ENCODE measurements at places on chromosomes 2 and 18.

- peak; percentile 12 for DNase-seq
Measured at GRCh38 chr2:174682578-174683391, 81.5 kb downstream of the CHRNA1 start.

- no peak for DNase-seq
Measured at GRCh38 chr2:144288438-144288837, 231.5 kb downstream of the ZEB2 start.

- no peak for DNase-seq
Measured at GRCh38 chr2:130339885-130340745, 2.6 kb upstream of the IMP4 start.

GRCh38 chr2:213001297-213001910 is 150.0 kb downstream of the IKZF2 start:
- DNase-seq, result no peak

DNA sequence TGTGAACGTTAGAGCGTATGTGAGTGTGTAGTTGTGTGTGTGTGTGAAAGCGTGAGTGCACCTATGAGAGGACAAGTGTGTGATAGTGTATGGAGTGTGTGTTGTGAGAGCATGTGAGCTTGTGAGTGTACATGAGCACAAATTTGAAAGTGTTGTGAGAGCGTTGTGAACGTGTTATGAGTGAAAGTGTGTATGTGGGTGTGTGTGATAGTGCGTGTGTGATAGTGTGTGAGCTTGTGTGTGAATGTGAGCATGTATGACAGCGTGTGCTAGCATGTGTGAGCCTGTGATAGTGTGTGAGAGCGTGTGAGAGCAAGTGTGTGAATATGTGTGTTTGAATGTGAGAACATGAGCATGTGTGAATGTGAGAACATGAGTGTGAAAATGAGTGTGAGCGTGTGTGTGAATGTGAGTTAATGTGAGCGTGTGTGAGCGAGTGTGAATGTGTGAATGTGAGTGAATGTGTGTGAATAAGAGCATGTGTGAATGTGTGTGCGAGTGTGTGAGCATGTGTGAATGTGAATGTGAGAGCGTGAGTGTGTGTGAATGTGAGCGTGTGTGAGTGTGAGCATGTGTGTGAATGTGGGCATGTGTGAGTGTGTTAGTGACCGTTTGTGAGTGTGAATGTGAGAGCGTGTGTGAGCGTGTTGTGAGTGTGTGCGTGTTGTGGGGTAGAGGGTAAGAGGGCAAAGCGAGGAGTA is 25.0 kb downstream of the RALB start:
- DNase-seq, result no peak

- no peak for DNase-seq
Measured at GRCh38 chr2:136236019-136236418, 118.1 kb upstream of the CXCR4 start.

DNA sequence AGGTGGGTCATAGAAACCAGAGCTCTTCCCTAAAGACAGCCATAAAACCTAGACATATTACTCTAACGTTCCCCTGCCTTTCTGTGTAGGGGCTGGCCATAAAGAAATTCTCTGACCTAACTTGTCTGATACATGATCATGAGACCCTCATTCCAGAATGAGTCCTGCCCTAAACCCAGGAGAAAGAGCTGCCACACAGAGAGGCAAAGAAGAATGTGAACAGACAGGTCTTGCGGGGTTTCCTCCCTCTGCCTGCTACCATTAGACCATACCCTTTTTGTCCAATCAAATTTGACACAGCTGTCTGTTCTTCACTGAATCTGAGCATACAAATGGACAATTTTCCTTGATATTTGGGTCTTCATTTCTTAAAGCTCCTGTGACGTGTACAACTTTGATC is 198.8 kb upstream of the LHCGR start:
- DNase-seq, result no peak

DNA sequence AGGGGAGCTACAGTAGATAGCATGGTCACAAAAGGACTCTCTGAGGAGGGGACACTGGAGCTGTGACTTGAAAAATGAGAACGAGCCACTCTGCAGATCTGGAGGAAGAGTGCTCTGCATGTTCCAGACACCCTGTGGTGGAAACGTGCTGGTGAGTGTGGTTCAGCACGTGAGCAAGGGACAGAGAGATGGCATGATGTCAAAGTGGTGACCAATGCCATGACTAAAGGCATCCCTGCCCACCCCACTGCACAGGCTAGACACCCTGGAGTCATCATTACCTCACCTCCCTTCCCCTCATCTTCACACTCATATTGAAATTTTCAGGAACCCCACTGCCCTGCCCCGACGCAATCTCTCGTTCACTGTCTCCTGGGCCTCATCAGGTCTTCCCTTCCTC is 56.5 kb downstream of the SLC4A5 start:
- DNase-seq, result no peak

DNA sequence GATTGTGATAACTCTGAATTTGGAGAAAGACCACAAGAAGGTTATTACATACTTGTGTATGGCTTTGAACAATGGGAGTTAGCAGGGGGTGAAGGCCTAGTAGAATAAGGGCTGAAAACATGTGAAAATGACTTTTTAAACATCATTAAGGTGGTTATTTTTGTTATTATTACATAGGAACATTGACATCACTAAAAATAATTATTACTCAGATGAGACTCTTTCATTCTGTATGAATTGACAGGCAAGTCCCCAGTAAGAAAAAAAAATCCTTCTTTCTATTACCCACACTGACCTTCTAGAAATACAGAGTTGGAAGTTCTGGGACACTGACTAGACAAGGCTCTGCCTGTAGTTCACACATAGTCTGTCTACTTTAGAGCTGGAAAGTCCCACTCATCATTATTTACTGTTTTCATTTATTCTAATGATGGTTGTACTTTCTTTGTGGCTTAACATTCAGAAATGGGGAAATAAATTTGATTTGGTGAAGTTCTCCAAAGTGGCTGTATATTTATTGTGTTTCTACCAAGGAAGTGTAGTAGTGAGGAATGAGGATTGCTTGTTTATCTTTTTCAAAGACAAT is 219.6 kb upstream of the EPAS1 start:
- no peak for DNase-seq

DNA sequence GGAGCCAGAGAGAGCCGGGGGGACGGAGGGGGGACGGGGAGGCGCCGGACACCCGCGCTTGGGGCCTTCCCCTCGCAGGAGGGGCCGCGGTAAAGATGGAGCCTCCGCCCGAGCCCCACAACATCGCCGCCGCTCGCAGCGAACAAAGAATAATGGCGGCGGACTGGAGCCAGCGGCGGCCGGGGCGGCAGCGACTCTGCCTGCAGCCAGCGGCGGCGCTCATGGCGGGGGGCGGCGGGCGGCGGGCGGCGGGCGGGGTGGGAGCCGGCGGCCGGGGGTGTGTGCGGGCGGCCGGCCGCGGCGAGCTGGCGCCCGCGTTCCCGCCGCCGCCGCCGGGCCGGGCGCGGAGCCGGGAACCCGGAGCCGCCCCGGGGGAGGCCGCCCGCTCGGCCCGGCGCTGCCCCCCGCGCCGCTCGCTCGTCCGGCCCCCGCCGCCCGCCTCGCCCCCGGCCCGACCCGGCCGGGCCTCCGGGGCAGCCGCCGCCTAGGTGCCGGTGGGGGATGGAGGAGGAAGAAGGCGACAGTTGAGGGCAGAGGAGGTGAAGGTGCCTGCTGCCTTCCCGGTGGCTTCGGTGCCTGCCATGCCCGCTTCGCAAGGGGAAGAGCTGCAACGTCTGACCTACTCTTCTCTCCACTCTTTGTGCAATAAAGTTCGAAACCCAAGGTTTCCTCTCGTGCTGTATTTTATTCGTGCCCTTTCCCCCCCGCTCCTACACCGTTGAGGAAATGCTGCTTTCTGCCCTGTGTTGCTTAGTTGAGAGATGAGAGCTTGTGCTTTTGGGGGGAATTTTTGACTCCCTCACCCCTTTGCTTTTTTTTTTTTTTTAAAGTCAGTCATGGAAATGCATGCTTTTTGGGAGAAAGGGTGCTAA is 634 bp downstream of the CREB1 start:
- DNase-seq, result peak; percentile 23

DNA sequence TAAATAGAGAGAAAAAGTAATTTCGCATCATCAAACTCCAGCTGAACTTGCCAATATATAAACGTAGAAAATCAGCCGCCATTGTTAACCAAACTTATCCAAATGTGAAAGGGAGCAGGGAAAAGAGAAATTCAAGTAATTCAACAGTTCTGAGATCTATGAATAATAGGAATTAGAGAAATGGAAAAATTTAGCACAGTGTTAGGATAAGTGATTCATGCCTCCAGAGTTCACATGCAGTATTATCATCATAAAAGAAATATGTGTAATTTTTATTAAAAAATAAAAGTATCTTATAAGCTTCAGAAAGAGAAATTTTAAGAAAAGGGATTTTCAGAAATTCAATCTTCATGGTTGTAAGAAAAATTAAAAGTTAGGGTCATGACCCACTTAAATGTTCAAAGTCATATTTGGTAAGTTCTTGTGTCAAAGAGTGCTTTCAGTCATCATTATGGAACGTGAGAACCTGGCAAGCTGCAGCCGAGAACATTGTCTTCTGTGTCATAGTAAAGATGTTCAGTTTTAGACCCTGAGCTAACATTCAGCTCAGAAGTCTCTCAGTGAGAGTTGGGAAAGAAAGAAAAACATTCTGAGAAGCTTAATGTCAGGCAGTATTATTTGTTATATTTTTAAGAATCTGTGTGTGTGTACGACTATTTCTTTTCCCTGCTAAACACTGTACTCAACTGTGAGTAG is 414.3 kb upstream of the RGPD4 start:
- DNase-seq, result no peak

- no peak for DNase-seq
Measured at GRCh38 chr2:25539136-25539535, 134.2 kb downstream of the DTNB start.

GRCh38 chr2:102186791-102187495 is at the start of gene IL1RL2:
IL1RL2 (plus strand) TSS chr2:102187023; CDS start chr2:102187868, 845 bp downstream.
- no peak for DNase-seq

GRCh38 chr2:176056406-176056805 is 27.4 kb downstream of the EVX2 start:
- no peak for DNase-seq

GRCh38 chr2:11236335-11236734 is 81.1 kb downstream of the SLC66A3 start:
- no peak for DNase-seq

DNA sequence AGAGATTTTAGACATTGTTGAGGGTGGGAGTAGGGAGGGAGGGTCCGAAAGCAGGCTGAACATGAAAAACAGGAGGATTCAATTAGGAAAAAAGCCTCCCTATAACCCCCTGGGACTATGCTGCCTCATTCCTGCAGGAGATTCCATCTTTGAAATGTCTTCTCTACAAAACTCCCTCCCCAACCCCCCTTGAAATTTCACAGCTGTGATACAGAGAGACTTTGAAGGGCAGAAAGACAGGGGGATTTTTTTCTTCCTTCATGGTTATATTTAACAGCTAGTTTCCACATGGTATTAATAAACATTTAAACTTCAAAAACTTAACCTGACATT is 57.6 kb downstream of the TRIB2 start:
- DNase-seq, result no peak

GRCh38 chr2:133953524-133953923 is 300.3 kb upstream of the MGAT5 start:
- no peak for DNase-seq

GRCh38 chr2:196239622-196240587 is 68.5 kb upstream of the STK17B start:
- peak; percentile 68 for DNase-seq

DNA sequence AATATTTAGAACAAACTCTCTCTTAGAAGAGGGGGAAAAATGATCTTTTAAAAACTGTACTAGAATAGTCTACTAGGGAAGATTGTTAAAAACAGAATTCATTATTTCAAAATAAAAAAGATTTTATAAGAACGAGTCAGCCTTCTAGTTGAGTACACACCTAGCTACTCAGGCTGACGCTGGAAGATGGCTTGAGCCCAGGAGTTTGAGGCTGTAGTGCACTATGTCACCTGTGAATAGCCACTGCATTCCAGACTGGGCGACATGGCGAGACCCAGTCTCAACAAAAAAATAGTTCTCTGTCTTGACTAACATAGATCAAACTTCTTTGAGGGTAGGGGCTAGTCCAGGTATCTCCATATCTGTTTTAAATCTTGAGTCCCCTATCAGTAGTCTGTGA is 33.9 kb downstream of the ERLEC1 start:
- DNase-seq, result no peak

DNA sequence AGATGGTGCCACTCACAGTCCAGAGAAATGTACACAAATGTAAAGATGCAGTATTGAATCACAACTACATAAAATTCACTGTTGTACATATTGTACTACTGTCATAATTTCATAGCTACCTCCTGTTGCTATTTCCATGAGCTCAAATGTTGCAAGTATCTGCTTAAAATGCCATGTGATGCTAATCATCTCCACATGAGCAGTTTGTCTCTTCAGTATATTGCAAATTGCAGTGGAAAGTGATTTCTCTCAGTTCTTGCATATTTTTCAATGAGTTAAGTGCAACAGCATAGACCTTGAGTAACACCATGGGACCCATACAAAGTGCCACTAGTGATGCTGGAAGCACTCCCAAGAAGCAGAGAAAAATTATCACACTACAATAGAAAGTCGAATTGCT is 51.9 kb downstream of the MAIP1 start:
- no peak for DNase-seq

GRCh38 chr18:78767648-78768071 is 212.0 kb upstream of the SALL3 start:
- no peak for DNase-seq

DNA sequence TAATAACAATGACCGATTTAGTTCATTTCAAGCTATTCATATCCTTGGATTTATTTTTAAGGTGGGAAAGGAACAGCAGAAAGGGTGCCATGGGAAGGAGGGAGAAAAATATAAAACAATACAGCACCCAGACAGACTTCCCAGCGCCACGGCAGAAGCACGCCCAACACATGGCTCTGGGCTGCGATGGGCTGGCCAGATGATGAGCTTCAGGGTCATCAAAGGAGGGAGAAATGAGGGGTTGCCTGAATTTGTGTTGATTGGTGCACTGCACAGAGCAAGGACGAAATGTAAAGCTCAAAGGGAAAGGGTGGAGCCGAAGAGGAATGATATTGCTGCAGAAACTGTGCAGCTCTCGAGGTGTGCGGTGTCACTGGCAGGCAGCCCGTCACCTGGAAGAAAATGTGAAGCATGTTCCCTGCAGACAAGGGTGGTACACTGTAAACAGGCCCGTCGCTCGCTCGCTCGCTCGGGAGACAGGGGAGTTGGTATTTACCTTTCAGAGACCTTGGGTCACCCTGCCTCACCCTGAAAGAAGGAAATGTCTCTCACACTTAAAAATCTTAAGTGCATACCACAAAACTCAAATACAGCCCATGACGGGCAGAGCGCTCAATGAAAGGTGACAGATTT is 195.5 kb upstream of the CTAGE1 start:
- DNase-seq, result no peak

GRCh38 chr2:23904692-23905091 is 22.2 kb downstream of the ATAD2B start:
- no peak for DNase-seq

GRCh38 chr2:67459761-67460160 is 62.6 kb downstream of the ETAA1 start:
- DNase-seq, result no peak

DNA sequence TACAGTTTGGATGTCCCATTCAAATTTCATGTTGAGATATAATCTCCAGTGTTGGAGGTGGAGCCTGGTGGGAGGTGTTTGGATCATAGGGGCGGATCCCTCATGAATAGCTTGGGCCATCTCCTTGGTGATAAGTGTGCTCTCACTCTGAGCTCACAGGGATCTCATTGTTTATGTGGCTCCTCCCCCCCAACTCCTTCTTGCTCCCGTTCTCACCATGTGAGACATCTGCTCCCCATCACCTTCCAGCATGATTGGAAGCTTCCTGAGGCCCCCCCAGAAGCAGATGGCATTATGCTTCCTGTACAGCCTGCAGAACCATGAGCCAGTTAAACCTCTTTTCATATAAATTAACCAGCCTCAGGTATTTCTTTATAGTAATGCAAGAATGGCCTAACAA is 3.0 kb upstream of the INPP1 start:
- no peak for DNase-seq
